CD8-positive, alpha-beta memory T cell (primary cell): ENCODE measurements at places on chromosomes 7 and 10.

DNA sequence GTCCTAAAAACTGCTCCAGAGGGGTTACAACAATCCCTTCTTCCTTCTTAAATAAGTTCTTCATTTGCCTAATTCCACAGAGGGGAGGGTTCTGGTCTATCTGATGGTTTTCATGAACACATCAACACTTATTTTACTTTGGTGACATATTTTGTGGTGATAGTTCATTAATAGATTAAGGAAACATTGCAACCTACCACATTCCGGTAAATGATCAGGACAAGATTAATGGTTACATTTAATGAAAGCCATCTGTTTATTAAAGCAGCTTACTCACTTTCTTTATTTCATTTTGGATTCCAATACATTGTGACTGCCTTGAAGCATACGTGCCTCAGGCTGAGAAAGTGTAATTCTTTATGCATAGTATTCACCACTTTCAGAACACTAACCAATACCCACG lies 101.0 kb downstream of the SKIDA1 start:
- no peak for DNase-seq

DNA sequence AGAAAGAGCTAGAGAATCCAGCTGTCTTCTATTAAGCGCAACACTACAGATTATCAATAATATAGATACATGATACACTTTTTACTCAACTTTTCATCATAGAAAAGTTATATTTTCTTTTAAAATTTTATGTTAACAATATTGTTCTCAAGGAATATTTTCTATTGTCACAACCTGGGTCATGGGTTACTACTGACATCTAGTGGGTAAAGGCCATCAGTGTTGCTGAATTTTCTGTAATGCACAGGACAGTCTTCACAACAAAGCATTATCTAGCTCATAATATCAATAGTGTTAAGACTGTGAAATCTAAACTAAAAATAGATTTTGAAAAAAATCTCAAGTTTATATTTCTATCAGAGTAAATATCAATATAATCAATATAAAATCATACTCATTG lies 209.8 kb downstream of the ZNF33B start:
- no peak for DNase-seq

DNA sequence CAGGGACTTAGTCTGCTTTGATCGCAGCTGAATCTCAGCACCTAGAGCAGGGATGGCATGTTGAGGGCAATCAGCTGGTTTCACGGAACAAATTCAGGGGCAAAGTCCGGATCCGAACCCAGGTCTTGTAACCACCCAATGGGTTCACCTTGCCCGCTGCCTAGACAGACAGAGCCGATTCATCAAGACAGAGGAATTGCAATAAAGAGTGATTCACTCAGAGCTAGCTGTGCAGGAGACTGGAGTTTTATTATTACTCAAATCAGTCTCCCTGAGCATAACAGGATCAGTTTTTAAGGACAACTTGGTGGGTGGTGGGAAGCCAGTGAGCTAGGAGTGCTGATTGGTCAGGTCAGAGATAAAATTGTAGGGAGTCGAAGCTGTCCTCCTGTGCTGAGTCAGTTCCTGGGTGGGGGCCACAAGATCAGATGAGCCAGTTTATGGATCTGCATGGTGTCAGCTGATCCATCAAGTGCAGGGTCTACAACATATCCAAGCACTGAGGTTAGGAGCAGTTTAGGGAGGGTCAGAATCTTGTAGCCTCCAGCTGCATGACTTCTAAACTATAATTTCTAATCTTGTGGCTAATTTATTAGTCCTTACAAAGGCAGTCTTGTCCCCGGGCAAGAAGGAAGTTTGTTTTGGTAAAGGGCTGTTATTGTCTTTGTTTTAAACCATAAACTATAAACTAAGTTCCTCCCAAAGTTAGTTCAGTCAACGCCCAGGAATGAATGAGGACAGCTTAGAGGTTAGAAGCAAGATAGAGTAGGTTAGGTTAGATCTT lies 43.5 kb upstream of the CHST3 start:
- no peak for DNase-seq

DNA sequence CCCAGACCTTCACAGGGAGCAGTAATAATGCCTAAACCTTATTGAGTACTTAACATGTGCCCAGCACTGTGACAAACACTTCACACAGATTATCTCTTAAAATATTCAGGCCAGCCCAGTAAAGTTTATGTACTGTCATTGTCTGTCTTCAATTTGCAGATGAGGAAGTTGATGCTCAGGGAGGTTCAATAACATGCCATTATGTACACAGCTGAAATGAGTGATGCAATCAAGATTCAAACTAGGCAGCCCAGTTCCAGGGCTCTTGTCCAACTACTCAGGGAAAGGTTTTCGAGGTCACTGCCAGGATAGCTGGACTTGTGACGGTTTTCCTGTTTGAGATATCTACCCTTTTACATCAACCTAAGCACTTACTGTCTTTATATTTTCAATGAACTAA lies 56.1 kb downstream of the AUTS2 start:
- DNase-seq: no peak

DNA sequence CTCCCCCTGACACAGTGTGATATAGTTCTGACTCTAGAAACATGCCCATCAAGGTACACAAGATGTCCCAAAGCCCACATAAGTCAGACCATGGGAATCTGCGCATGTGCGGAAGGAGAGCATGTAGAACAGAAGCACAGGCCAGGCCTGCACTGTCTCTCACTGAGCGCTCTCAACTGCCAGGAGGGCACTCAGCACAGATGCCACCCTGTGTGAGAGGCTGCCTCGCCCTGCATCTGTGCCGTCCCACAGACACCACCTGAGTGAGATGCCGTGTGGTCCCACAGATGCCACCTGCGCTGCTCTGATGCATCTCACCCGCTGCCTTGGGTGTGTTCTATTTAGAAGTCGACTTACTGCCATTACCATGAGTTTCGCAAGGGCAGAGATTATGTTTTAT lies 98.4 kb downstream of the VOPP1 start:
- no peak for DNase-seq

DNA sequence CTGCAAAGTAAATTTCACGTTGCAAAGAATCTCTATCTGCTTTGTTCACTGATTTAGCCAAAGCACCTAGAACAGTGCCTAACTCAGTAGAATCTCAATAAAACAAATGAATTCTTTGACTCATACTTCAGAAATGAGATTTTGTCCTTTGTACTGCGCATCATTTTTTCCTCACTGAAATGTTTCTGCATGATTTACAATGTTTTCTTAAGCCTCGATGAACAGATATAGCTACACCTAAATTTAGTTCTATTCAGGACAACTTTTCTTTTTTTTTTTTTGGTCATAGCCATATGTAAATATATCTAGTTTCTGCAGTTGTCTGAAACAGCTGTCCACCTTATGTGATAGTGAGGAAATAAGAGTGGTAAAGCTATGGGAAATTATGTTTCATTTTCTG lies 15.3 kb downstream of the GNAT3 start:
- no peak for DNase-seq

DNA sequence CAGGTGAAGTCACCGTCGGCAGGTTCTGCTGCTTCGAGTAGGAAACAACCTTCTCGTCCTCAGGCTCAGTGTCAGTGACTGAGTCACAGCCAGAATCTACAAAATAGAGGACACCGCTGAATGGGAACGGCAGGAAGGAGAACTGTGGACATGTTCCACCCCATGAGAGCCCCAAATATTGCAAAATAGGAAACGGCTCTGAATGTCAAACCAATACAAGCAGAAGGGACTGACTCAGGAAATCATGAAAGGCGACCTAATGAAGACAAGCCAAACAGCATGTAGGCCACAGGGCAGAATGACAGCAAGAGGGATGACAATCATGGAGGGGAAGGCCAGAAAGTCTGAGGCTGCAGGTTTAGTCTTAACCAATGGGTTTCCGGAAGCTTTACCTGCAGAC lies 63.5 kb downstream of the PIK3AP1 start:
- DNase-seq: no peak

DNA sequence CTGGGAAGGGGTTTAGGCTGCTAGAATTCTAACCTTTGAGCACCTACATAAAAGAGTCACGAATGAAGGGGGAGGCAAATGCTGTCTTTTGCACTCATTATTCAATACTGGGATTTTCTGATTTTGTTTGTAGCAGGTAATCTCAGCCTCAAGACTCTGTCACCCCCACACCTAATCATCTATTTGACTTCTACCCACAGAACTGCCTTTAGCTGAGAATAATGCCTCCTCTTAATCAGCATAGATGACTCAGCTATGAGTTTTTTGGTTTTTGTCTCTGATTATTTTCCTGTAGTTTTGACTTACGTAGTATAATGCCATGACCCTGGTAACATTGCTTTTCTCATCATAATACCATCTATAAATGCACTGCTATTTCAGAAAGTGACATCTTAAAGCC lies 42.7 kb upstream of the CACNB2 start:
- DNase-seq: no peak

GRCh38 chr7:712381-713138 lies 13.9 kb upstream of the DNAAF5 start:
- DNase-seq: no peak

GRCh38 chr7:133003052-133003910 lies 78.6 kb downstream of the CHCHD3 start:
- no peak for DNase-seq

DNA sequence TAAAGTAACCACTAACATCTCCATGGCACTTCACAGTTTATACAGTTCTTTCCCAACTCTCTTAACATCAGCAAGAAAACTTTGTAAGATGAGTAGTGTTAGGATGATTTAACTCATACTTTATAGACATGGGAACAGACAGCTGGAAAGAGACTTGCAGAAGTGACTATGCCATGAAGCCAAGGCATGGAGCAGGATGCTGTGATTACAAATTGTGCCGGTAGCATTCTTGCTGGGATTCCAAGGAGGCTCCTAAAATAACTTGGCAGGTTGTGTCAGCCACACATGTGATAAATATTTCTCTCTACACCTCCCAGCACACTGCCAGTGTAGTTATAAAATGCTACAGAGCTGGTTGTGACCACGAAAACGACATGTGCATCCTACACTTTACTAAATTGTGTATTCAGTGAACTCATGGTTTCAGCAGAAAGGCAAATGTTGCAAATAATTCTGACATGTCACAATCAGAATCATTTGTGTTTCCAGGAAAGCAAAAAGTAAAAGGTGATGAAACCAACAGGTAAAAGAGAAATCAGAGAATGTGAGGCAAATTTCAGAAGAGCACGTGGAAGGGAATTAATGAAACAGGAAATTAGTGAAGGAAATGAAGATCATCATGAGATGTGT lies 5.6 kb upstream of the CYP3A4 start:
- DNase-seq: no peak

DNA sequence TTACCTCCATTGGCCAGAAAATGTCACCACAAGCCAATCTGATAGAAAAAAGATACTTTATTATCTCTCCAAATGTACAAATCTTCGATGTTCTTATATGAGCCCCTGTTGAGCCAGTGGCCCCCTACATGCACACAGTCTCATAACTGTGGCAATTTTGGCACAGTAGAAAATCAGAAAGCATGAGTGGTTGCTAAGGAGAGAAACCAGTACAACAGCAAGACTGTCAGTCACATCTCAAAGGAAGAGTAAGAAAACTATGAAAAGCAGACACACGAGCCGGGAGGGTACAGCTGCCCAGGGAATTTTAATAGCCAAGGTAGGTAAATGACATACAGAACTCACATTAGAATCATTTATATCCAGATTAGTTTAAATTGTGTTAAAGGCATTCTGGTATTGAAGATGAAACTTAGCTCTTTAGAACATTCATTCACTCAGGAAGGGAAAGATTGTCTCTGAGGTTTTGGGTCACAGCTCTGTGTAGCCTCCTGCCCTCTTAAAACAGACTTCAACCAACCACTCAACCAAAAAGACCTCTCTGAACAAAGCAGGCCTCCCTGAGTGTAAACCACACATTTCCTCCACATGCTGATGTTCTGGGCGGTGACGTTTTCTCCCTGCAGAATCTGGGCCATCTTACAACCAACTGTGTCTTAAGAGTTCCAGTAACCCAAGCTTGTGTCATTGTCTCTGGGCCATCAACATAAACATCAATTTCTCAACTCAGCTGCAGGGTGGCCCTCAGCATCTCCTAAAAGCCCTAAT lies 80.8 kb upstream of the ADAM12 start:
- no peak for DNase-seq

GRCh38 chr7:2086229-2086628 lies 146.5 kb downstream of the MAD1L1 start:
- DNase-seq: no peak

- no peak for DNase-seq
Measured at GRCh38 chr10:100174699-100175677, 10.8 kb downstream of the ERLIN1 start.

GRCh38 chr10:2777666-2778355 lies 289.5 kb upstream of the PFKP start:
- DNase-seq: no peak

DNA sequence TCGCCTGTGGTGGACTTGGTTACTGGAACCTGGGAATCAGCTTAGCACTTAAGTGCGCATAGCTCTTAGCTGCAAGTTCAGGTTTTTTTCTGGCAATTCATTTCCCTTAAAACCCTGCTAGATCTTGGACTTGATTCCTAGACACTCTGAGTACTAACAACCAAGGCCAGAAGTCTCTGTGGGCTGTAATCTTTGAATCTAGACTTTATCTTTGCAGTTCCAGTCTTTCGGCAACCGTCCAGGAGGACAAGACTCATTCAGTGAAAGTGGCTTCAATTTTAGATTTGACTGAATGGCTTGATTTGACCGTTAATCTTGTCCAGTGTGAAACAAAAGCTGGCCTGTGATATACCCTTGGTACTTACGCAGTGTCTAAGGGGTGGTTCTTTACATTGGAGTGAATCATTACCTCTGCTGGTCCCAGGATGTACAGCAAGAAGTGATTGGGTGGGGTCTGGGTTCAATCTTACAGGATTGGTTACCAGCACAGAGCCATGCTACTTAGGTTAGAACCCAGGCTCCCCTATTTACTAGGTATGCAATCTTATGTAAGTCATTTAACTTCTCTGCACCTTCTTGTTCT lies 16.4 kb downstream of the PTTG1IP2 start:
- DNase-seq: no peak

GRCh38 chr7:46576950-46577349 lies 655.9 kb upstream of the IGFBP3 start:
- DNase-seq: no peak
